Retinal pigment epithelial cell (primary cell): ENCODE measurements at places on chromosomes 5 and 9.
A peak's percentile ranks its signal among the peaks of the same experiment; 100 is the strongest.

DNA sequence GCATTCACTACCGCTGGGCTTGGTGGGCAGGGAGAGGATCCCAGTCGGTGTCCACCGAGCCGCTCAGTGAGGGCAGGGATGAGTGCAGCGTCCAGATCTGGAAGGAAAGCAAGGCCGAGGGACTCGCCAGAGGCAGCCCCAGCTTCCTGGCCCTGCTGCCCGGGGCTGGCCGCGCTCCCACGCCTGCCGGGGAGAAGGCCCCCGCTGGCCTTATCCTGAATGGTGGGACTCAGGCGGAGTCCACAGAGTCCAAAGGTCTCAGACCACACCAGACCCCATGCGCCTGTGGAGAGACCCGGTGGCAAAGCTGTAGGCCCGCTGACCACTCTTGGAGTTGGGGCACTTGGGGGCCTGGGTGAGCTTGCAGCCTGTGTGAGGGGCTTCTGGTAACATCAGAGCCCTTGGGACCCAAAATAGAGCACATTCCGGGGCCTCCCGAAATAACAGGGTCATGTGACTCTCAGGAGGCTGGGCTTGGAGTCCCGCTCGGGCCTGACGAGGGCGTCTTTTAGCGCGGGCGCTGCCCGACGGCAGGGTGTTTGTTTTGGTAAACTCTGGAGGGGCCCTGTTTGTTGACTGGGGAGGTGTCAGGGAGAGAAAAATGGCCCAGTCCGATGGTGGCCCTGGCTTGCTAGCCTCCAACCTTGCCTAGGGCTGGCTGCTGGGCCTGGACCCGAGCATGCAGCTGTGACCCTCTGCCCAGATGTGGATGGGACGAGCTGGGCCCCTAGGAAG is 2.8 kb downstream of the RXRA start:
- DNase-seq = no peak

- DNase-seq = no peak
Measured at GRCh38 chr9:124699575-124699974, 71.5 kb downstream of the NR6A1 start.

- no peak for DNase-seq
Measured at GRCh38 chr9:81321551-81321950, 367.8 kb downstream of the TLE1 start.

GRCh38 chr5:106423109-106423897 is 1247.4 kb downstream of the EFNA5 start:
- no peak for DNase-seq

- no peak for DNase-seq
Measured at GRCh38 chr5:67234671-67235176, 38.1 kb upstream of the CD180 start.

GRCh38 chr9:6640268-6641051 is 5.1 kb downstream of the GLDC start:
- no peak for DNase-seq

DNA sequence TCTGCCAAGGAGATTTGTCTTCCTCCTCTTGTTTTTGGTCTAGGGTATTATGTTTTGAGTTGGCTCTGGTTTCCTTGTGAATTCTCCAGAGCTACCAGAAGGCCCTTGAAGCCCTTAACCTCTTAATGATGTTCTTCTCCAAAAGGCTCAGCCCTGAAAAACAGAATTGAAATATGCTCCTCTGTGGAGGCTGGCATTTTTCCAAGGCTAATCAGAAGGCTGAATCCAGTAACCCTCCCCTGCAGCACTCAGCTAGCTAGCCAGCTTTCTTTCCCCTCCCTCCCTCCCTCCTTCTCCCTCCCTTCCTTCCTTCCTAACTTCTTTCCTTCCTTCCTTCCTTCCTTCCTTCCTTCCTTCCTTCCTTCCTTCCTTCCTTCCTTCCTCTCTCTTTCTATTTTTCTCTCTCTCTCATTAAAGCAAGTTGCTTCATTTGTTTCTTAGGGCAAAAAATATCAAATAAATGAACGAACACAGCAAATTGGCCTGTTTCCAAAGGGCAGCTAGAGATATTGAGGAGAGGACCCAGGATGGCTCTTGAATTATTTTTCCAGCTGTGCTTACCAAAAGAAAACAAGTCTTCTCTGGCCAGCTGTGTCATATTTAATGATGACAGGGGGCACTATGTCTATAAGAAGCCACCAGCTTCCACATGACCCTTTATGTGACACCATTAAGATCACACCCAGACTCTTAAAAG is 38.7 kb downstream of the JAKMIP2 start:
- DNase-seq = no peak

DNA sequence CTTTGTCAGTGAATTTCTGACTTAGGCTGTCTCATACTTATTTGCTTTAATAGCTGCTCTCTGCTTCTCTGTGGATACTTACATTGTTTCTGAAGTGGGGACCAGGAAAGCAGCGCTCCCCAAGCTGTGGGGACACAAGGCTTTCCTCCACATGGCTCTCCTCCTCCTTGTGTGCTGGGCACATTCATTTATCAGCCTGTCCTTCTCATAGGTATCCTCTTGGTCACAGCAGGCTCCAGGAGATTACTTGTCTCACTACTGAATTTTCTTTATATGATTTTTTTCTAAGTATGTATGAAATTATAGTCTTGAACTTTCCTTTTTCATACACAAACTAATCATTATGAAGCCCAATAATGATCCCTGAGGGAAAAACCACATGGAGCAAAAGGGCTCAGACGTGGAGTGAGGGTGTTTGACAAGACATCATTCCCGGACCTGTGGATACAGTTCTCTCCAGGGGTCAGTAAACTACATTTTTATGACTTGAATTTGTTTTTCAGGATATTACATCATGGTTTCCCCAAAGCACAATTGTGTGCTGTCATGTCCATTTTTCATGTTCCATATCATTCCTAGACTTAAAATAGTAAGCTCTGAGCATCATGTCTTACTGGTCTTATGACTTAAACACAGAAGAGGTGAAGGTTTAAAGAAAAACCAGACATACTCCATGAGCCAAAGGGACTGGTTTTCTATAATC is 234.5 kb downstream of the PCSK1 start:
- no peak for DNase-seq

DNA sequence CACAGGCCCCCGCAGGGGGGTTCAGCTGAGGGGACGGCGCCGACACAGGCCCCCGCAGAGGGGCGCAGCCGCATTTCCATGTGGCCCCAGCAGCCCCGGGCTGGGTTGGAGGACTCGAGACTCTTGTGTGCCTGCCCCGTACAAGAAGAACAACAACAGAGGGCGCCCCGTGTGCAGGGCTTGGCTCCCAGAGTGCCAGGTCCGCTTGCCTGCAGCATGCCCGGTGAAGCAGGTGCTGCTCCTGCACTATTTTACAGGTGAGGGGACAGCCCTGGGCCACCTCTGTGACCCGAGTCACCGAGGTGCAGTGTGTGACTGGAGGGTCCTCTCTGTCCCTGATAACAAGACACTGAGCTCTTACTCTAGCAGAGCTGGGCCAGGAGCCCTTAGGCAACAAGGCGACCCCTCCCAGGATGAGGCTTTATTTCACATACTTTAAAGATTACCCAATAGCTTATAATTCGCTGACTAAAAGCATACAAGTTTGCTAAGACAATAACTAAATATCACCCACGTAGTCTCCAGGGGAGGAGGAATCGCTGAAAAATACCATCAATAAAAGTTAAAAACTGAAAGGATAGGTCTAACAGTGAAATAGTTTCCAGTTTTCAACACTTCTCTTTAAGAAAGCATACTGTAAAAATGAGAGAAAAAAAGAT is 41.7 kb upstream of the SLC9A3 start:
- no peak for DNase-seq

DNA sequence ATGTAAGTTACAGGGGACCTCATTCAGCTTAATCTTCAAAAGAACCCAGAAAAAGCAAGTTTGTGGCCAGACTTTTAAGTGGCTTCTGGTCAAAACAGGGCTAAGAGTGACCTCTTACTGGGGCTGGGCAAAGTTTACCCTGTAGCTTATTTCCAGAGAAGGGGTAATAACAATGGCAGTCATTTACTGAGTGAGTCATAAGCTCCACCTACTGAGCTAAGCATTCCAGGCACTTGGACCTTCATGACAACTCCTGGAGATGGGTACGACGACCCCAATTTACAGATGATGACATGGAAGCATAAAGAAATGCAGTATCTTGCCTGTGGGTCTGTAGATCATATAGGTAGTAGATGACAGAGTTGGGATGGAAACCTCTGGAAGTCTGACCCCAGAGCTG is 4.7 kb upstream of the GPR151 start:
- no peak for DNase-seq

DNA sequence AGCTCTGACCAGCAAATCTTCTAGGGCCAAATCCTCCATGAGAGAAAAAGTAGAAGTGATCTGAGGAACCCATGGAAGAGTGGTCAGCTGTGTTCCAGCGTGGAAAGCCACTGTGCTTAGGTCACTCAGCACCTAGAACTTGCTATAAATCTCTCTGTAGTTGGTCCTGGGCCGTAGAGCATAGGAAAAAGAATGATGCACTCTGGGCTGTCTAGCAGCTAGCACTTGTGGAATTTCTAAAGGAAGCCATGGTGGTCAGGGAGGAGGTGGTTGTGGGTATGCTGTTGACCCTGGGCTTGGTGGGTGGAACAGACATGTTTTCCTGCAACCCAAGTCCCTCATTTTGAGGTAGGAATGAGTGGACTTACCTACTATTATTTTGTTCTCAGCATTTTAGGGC is 48.1 kb downstream of the GGTA1 start:
- no peak for DNase-seq

DNA sequence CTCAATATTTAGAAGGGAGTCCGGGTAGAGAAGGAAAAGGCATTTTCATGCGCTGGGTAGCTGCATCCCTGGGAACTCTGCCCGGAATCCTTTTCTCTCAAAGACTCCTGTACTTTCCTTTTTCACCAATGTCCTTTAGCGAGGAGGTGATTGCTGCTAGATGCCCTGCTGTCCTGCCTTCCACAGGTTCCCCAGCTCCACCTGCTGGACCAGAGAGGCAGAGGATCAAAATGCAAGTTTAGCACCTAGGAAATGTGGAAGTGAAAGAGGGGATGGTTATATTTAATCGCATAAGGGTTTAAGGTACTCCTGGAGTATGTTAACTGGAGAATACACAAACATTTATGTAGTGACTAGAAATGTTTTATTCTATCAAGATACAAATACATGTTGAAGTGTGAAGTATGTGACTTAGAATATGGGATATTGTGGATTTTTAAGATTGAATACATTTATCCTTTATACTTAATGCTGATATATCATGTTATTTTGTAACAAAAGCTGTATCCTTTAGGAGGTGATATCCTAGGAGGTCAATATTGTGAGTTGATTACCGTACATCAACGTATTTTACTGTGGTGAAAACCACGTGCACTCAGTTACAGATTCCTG is 145.7 kb downstream of the ARHGAP26 start:
- no peak for DNase-seq

GRCh38 chr9:76353280-76353679 is 40.9 kb downstream of the RFK start:
- peak; percentile 55 for DNase-seq

- no peak for DNase-seq
Measured at GRCh38 chr9:69134412-69134811, 39.7 kb upstream of the TJP2 start.

DNA sequence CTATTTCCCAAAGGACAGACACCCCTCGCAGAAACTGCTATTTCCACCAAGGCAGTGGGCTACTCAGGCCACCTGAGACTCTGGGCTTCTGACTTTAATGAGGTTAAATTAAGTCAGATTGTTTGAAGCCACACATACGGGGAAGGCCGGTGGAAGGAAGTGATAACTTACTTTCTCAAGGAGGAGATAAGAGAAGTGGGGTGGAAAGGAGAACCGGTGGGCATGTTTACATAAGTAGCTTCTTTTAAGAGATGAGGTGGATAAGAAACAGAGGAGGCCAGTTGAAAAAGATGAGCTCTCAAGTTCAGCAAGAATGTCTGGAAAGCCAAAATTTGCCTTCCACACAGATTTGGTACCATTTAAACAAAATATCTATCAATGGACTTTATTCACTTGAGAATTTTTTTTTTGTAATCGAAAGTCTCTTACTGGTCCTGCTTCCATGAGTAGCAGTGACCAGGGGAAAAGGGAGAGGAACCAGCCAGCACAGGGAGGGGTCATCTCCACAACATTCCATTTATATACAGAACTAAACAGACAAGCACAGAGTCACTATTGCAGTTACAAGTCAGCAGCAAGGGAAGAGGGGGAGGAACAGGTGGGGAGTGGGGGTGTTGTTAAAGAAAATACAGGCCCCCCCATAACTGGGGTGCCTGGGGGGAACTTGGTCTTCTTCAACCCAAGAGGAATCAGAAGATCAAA is 20.0 kb downstream of the CCDC125 start:
- DNase-seq = no peak

- DNase-seq = no peak
Measured at GRCh38 chr9:93057703-93058354, 672 bp upstream of the SUSD3 start.

DNA sequence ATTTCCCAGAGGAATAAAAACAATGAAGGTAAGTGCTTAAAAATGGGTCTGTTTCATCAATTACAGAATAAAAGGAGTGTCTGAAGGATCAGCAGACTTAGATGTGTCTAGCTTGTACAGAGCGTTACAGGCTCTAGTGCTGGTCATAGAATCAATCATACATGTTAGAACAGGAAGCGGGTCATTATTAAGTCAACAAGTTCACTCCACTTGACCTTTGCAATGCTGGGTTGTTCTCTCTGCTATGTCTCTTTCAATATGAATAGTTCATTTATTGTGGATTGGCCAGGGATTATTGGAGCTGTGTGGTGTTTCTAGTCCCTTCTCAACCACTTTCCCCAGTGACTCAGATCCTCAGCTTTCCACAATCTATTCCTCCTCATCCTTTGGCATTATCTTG is 20.7 kb upstream of the EGFLAM start:
- no peak for DNase-seq

GRCh38 chr9:69079186-69079585 is 43.6 kb downstream of the FXN start:
- DNase-seq = no peak

- DNase-seq = no peak
Measured at GRCh38 chr9:128631636-128632035, 25.0 kb downstream of the DYNC2I2 start.

DNA sequence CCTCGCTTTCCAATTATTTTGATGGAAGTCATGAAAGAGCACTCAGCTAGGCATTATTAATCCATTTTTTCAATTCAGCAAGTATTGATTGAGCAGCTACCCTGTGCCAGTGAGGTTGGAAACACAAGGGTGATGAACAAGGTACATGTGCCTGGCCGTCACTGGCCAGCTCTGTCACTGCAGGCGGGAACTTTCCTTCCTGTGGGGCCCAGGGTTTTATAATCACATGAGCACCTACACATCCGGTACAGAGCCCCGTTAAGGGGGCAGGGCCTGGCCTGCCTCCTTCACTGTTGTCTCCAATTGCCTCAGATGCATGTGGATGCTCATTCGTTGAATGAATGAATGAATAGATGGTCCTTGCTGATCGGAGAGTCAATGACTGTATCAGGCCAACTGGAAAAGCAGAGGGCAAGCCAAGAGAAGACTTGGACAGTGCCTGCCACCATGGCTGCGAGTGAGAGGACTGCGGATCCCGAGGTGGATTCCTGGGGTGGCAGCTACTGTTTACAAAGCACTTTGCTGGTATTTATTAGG is 55.9 kb upstream of the KCNMB1 start:
- no peak for DNase-seq

DNA sequence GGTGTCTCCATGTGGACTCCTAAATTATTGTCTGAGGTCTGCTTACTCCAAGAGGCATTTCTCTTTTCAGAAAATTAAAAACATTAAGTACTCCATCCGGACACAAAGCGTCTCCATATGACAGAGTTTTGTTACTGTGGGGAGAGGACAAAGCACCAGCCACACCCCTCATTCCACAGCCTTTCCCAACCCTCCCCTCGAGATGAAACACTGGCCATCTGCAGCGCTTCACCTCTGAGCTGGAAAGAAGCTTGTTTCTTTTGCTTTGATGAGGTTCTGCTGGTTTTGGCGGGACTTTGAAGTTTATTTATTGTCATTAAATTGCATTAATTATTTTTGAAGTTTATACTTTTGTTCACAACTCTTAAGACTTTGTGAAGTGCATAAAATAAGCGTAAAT is 27.6 kb upstream of the NKD2 start:
- DNase-seq = no peak
